NCI-H2081 treated with DMSO at 0.1 percent for 48 hours (cell line): ENCODE measurements at places on chromosomes 2 and 18.

GRCh38 chr2:196336207-196336606, 164.8 kb upstream of the STK17B start:
- no peak for DNase-seq

DNA sequence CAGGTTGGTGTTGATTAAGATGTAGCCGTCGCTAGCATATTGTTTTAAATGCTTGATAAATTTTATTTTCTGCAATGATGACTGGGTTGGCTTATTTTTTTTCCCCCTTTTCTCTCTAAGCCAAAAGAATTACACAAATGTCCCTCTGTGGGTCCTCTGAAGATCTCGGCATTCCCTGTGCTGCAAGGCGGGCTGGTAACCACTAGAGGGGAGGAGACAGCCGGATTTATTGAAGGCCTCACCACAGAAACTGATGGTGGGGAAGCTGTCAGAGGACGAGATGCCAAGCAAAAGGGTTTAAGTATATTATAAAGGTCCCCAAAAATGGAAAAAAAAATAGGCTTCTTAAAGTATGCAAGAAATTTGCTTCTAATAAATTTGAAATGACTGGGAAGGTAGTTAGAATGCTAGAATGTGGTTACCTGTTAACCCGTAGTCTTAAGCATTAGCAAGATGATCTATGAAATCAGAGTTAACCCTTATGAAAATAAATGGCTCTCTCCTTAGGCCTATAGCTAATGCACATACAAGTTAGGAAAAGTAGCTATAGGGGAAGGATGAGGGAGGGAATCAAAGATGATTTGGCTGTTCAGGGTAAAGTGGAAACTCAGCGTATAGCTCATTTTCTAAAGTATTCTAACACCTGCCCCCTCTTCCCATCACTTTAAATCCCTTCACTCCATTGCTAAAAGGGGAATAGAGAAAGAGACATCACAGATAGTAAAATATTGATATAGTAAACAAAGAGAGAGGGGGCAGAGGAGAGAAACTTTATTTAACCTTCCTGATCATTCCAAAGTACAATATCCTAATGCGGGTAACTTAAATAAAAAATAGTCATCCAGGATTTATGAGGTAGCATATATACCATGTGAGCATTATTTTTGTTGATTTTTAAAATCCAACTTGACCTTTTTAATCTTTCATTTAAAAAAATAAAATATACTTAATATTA, 894.5 kb upstream of the POU3F3 start:
- no peak for DNase-seq

GRCh38 chr18:7805880-7806279, 238.8 kb downstream of the PTPRM start:
- no peak for DNase-seq

GRCh38 chr2:105329197-105329554, 359 bp downstream of the TGFBRAP1 start:
- DNase-seq, result no peak

- no peak for DNase-seq
These were observed 39.9 kb downstream of the NGEF start for GRCh38 chr2:232973011-232973735.

- DNase-seq, result no peak
These were observed 39.2 kb downstream of the FBXO15 start for GRCh38 chr18:74108460-74108859.

GRCh38 chr2:207805566-207806226, 36.0 kb upstream of the FZD5 start:
- no peak for DNase-seq

DNA sequence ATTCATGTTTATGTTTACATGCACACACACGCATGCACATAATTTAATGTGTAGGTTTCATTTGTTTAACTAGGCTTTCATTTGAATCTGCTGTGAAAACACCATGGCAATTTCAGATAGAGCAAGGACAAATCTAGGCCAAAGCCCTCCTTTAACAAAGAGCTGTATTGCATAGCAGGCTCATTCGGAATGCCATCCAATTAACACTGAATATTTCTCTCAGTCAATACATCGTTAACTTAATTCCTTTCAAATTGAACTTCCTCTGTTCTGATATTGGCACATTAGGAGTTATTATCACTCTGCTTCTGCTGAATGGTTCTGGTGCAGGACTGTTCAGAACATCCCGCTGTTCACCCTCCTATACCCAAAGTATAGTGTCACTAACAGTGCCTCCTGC, 435.1 kb upstream of the CDH20 start:
- DNase-seq, result no peak

DNA sequence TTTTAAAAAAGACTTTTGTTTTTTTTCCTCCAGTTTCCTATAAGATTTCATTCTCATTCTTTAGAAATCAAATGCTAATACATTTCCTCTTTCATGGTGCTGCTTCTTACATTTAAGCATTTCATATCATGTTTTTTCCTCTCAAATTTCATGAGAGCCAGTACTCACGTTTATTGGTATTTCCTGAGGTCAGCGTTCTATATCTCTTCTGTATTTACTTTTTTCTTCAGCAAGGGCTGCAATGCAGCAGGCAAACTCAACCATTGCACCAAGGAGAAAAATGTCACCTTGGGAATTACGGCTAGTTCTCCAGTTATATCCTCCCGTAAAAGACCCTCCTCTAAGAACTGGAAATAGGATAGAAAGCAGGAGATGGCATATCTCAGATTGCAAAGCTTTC, 32.4 kb downstream of the UPP2 start:
- no peak for DNase-seq

- DNase-seq, result no peak
These were observed 13.6 kb upstream of the ZSCAN30 start for GRCh38 chr18:35303610-35304009.

DNA sequence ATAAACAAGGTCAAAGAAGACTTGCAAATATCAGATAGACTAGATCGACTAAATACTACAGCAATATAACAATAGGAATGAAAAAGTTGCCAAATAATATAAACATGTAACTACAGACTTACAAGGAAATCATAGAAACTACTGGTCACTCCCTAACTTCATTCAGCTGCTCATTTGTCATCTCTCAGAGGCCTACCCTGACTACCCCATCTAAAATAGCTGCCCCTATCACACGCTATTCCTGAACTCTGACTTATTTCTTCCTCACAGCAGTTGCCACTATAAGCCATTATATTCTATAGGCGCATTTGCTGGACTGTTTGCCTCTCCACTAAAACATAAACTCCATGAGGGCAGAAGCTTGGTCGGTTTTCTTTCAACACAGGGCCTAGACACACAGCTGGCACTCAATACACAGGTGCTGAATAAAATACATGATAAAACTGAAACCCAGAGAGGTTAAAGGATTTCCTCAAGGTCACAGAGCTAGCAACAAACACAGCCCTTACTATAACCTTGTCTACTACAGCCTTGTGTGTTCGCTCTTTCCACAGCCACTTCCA, 1.8 kb downstream of the STRN start:
- no peak for DNase-seq

DNA sequence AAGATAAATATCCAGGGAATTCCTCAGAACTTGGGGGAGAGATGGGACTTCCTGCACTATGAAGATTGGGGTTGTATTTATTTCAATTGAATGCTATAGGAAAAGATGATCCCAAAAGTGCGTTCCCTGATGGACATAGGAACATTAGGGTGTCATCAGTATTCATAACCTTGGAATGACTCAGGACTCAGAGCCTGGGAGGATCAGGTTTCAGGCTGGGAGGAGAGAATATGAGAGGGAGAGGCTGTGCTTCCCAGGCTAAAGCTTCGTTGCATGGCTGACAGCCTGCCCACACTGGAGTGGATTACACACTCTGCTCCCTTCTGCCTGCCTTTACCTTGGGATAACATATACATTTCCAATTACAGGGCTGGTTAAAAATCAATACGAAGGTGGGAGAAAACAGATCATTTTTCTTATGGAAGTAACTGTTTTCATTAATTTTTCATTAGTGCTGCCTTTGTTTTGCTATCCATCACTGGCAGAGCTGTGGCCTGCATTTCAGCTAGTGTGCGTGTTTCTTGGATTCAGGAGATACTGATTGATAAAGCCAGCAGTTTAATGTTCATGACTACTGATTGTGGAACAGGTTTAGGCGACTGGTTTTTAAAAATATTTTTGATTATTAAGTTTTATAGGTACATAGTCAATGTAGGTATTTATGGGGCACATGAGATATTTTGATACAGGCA, 118.7 kb downstream of the KCTD1 start:
- no peak for DNase-seq

DNA sequence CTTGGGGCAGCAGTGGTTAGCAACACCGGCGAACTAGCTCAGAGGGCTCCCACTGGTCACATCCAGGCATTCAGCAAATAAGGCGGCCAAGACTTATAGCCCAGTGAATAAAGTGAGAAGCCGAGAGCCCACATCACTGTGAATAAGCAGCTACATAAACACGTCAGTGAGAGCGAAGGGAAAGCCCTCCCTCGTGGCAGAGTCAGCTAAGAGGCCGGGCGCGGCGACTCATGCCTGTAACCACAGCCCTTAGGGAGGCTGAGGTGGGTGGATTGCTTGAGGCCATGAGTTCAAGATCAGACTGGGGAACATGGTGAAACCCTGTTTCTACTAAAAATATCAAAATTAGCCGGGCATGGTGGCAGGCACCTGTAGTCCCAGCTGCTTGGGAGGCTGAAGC, 5.2 kb downstream of the D2HGDH start:
- no peak for DNase-seq

DNA sequence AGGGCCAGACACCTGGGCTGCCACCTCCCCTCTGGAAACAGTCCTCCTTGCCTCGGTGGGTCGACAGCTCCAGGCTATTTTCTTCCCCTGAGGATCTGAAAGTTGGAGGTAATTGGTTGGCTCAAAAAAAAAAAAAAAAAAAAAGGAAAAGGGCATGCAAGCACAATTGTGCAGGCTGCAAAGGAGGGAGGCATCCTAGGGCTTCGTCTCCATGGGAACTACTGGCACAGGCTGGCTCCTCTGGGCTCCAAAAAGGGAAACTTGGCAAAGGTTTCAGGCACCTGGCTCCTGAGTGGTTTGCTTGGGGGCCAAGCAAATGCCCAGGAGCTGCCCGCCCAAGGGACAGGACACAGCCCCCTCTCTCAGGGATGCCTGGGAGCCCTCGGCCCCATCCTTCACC, 1.1 kb upstream of the KCNIP3 start:
- DNase-seq, result peak; percentile 60

DNA sequence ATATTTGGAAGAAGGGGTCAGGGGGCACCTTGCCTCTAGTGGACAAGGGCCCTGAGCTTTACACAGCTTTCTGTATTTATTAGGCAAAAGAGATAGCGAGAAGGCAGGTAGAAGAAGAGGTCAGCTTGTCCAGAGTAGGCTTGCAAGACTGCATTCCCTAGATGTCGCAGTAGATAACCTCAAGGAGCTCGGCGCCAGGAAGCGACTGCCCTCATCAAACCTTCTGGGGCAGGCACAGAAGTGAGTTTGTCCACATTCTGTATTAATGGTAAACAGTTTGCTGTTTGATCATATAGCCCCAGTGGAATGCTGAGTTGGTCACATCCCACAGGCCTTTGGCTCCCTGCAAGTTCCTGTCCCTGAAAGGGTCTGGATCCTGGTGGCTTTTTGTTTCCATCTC, 7.0 kb downstream of the CHCHD5 start:
- DNase-seq, result no peak

GRCh38 chr2:233163486-233164103, 87.9 kb upstream of the ATG16L1 start:
- DNase-seq, result no peak

GRCh38 chr2:165529130-165529529, 59.6 kb downstream of the CSRNP3 start:
- no peak for DNase-seq

GRCh38 chr2:174662859-174663258, 65.3 kb upstream of the WIPF1 start:
- no peak for DNase-seq

DNA sequence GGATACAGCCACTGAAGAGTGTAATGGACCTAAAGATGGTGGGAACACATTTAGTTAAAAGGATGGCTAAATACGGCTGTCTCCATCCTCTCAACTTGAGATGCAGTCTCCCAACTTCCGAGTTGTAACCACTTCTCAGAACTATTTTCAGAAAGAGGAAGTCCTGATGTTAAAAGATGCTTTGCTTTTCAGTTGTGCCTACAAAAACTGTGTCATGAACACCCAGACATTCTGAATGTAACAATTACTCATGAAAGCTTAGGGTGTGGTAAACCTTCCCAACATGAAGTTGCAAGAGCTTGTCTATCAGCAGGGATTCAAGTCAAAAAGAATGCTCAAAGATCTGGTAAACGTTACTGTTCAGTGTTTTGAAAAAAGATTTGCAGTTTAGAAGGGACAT, 147.9 kb downstream of the DOCK10 start:
- no peak for DNase-seq

- no peak for DNase-seq
These were observed 359.5 kb upstream of the FAM98A start for GRCh38 chr2:33958591-33958990.

- DNase-seq, result peak; percentile 44
These were observed 5.1 kb upstream of the STEAP3 start for GRCh38 chr2:119218478-119219064.

DNA sequence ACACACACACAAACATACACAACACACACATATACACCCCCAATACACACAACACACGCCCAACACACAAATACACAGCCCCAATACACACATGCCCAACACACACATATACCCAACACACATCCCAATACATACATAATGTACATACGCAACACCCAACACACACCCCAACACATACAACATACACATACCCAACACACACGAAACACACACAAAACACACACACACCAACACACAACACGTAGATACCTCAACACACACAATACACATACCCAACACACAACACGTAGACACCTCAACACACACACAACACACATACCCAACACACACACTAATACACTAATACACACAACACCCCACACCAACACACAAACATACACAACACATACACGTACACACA, 8.9 kb upstream of the STK25 start:
- DNase-seq, result no peak

GRCh38 chr2:129565551-129566109, 413.8 kb upstream of the RAB6C start:
- no peak for DNase-seq

DNA sequence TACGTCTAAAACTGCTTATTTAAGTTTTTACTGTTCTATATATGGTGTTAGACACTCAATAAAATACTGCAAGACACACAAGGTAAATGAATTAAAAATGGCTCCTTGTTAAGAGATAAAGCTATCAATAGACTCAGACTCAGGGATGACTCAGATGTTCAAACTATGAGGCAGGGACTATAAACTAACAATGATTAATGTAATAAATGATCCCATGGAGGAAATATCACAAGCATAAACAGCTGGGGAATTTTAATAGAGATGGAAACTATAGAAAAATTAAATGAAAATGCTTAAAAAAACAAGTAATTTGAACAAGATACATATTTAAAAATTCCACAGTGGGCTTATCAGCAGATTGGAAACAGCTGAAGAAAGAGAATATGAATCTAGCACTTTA, 650.8 kb downstream of the DCDC2C start:
- DNase-seq, result no peak

- no peak for DNase-seq
These were observed 18.4 kb downstream of the FMNL2 start for GRCh38 chr2:152353364-152353763.
